ENCODE measurements at places on chromosomes 3 and 15.

- DNase-seq, result no peak
These were observed 32.2 kb downstream of the ARMC8 start for GRCh38 chr3:138219255-138219654.

DNA sequence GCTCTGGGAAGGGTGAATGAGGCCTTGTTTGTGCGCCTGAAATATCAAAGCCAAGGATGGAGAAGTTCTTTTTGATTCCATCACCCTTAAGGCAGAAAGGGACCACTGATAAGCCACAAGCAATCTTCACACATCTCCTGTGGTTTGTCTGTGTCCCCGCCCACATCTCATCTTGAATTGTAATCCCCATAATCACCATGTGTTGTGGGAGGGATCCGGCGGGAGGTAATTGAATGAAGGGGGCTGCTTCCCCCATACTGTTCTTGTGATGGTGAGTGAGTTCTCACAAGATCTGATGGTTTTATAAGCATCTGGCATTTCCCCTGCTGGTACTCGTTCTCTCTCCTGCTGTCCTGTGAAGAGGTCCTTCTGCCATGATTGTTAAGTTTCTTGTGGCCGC, 329.6 kb upstream of the RGMA start:
- DNase-seq, result no peak

DNA sequence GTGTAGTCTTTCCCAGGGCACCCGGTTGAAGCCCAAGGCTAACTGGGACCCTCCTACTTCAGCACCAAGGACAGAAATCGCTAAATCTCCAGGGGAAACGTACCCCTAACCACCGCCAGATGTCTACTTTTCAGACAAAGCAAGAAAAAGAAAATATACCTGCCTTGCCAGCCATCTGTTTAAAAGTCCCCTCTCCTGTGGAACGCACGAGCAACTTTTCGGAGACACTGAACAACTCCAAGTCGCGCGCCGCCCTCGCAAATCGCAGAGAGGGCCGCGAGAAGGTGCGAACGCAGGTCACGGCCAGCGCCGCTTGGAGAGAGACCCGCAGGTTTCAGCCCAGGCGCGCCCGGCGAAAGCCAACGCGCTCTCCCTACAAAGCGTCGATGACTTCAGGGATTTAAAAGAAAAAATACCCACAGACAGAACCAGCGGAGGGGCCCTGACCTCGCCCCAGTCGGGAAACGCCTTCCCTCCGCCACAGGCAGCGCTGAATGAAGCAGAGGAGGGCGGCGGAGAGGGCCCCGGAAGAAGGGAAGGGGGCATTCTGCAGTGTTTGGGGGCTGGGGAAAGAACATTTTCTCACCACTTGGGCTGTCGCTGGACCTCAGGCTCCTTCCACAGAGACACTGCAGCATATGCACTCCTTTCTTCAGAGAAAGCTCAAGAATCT, 213.1 kb downstream of the FGF12 start:
- no peak for DNase-seq

DNA sequence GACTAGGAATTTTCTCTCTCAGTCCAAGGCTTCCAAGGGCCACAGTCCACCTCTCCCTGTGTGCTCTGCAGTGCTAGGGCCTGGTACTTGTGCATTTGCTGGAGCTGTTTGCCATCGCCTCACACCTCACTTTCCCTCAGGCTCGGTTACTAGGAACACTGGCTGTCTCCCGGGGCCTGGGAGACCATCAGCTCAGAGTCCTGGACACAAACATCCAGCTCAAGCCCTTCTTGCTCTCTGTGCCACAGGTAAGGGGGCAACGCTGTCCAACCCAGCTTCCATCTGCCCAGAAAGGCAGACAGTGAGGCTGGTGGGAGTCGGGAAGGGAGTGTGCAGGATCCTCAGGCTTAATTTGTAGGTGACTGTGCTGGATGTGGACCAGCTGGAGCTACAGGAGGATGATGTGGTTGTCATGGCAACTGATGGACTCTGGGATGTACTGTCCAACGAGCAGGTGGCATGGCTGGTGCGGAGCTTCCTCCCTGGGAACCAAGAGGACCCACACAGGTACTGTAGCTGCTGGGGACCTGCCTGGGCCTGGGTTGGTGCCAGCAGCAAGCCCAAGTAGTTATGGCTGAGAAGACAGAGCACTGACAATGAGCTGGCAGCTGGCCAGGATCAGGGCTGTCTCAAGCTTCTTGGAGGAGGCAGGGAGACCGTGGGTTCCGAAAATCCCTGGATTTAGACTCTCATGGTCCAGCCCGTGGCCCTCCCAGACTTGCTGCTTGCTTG, 3.4 kb downstream of the PPM1M start:
- no peak for DNase-seq

- DNase-seq, result no peak
These were observed 148.5 kb downstream of the DUT start for GRCh38 chr15:48479751-48480150.

DNA sequence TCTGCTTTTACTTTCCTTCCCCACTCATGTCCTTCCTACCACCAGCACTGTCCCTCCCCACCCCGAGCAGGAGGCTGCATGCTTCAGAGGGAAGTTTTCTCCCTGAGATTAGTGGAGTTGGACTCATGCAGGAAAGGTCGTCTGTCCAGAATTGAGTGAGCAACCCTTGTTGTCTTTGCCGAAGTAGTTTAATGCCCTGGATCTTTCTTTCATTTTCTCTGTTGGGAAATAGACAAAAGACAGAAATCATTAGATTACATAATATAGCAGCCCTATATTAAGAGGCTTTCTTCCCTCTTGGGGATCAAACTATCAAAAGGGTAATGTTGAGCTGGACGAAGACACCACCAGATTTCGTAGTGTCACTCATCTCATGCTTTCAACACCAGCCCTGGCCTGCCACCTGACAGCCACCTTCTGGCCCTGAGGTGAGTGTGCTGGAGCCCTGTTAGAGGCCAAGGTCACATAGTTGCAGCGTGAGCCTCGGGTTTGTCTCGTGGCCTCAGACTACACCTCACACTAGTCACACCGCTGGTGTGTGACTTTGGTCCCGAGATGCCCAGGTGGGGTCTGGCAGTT, 231.0 kb downstream of the ITPR1 start:
- DNase-seq, result no peak

DNA sequence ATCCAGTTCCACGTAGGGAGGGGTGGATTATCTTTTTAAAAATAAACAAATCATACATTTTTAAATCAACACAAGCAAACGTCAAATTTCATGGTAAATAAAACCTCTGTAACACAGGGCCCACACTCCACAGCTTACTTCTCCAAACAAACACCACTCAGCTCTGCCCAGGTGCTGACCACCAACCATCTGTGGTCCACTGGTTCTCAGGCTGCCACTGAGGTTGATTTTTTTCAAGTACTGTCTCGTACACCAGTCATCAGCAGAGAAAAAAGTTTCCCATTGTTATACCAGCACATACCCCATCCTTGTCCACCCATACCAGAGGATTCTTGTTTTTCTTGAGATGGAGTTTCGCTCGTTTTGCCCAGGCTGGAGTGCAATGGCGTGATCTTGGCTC, 32.4 kb downstream of the CHSY1 start:
- DNase-seq, result no peak

DNA sequence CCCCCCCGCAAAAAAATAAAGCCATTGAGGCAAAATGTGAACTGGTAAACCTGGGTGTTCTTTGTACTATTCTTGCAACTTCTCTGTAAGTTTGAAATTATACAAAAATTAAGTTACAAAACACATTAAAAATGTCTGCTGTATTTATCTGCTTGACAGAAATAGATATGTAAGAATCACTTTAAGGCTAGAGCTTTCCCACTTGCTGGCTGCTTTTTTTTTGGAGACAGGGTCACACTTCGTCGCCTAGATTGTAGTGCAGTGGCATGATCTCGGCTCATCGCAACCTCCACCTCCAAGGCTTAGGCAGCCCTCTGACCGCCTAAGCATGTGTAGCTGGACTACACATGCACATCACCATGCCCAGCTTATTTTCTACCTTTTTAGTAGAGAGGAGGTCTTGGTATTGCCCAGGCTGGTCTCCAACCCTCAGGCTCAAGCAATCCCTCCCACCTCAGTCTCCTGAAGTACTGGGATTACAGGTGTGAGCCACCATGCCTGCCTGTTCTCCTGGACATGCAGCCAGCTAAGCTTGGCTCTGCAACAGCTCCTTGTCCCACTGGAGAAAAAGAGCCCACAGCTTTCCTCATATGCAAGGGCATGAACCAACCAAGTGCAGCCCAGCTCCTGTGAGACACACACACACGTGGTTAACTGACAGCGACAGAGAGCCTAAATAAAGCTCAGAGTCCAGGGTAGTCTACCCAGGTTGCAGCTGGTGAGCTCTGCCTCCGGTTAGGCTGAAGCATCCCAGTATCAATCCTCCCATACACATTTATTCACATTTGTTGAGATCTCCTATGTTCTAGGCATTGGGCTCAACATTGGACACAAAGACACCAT, 4.5 kb downstream of the RPS17 start:
- DNase-seq, result no peak

DNA sequence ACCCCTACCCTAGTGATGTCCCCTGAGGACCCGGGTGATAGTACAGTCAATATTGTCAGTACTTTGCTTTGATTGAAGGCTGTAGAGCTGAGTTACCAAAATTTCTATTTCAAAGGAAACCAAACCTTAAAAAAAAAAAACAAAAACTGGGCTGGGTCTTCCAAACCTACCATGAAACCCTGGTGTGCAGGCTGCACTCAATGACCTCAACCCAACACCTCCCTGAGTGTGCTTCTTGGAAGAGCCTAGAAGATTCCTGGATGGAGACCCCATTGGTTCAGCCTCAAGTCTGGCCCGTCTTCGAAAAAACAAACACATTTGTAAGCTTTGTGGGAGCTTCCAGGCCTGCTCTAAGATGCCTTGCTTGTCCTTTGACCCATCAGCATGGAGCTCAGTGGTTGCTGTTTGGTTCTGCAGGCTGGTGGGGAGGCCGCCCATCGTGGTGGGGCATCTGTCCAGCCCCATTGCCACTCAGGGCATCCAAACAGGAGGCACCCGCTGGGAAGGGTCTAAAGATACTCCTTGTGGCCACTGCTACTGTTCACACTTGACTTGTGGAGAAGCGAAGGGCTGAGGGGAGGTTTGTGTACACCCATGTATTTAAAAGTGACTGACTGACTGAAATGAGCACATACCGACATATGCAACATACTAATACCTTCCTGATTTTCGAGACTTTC, 32.2 kb downstream of the CRTAP start:
- no peak for DNase-seq

DNA sequence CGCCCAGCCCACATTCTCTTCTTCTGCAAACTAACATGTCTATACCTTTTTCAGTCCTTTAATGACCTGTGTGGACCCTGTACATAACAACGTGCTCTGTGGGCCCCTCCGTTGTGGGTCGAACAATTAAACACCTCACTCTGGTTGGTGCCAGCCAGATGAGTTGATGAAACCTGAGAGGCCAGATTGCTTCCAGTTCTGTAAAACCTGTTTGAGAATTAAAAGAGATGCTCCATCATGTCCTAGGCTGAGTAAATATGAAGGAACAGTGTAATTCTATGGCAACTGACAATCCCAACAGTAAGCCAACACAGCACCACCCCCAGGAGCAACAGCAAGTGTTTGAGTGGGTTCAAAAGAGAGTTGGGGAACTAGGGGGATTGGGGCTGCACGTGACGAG, 5.7 kb upstream of the THBS1 start:
- no peak for DNase-seq

GRCh38 chr3:180332608-180333007, 269.4 kb upstream of the TTC14 start:
- no peak for DNase-seq

GRCh38 chr3:127370906-127371305, 83.1 kb upstream of the PRR20G start:
- DNase-seq, result no peak

DNA sequence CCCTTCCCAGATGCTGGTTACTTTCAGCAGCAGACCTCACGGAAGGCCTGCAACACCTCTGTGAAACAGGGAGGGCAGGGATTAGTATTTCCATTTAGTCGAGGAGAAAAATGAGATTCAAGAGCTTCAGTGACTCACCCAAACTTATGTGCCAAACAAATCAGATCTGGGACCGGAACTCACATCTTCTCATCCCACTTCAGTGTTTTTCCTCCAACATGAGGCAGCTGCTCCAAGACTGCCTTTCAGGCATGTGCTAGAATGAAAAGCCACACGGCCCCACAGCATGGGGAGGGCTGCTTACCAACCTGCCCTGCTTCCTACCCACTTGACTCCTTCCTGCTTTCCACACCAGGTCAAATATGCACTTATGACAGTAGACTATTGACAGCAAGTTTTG, 129.4 kb upstream of the SLC24A5 start:
- no peak for DNase-seq

All from stimulated activated CD4-positive, alpha-beta T cell treated with anti-CD3 and anti-CD28 coated beads, Interleukin-4, amount 100 ng/mL, for 4 hours (primary cell).